ENCODE measurements at places on chromosomes 4 and X.
A peak's percentile ranks its signal among the peaks of the same experiment; 100 is the strongest.

GRCh38 chr4:74304095-74304625, 4.1 kb upstream of the EPGN start:
- DNase-seq = no peak

DNA sequence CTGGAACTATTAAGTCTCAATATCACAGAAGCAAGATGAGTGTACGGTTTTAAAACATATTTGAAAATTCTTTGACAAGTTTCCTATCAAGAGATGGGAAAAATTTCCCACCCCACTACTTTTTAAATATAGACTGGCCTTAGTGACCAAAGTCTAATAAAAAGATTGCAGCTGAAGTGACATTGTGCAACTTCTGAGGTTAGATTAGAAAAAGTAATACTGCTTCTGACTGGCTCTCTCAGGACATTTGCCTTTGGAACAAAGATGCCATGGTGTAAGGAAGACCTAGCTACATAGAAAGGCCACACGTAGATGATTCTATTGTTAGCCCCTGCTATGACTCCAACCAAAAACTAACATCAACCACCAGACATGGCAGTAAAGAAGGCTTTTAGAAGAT, 138.7 kb upstream of the FAM47C start:
- no peak for DNase-seq

GRCh38 chr4:128596853-128597252, 212.6 kb upstream of the JADE1 start:
- DNase-seq = no peak

DNA sequence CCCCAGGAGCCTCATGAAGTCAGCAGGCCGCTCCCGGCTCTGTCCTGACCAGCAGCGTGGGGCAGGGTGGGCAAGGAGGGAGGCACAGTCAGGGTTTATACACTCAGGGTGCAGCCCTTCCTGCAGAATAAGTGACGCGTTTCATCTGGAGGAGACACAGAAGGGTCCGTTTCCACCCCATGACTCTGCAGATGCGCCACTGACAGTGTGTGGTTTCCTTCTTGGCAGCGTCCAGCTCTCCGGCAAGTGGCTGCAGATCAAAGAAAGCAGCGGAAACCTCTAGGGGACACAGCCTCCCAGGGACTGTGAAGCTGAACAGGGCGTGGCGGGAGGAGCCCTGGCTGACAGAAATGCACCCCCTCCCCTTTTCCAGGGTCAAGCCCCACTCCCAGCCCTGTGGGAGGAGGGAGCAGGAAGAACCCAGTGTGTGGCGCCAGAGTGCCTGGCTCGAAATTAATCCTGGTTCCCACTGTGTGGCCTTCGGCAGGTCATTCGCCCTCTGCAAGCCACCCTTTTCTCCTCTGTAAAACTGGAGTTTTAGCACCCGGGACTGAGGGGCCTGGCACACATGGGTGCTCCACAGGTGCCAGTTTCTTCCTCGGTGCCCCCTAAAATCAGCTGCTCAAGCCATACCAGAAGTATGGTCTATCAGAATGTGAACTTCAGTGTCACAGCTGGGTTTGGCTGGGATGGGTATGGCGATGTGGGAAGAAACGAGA, 17.3 kb upstream of the TBC1D14 start:
- DNase-seq = no peak

DNA sequence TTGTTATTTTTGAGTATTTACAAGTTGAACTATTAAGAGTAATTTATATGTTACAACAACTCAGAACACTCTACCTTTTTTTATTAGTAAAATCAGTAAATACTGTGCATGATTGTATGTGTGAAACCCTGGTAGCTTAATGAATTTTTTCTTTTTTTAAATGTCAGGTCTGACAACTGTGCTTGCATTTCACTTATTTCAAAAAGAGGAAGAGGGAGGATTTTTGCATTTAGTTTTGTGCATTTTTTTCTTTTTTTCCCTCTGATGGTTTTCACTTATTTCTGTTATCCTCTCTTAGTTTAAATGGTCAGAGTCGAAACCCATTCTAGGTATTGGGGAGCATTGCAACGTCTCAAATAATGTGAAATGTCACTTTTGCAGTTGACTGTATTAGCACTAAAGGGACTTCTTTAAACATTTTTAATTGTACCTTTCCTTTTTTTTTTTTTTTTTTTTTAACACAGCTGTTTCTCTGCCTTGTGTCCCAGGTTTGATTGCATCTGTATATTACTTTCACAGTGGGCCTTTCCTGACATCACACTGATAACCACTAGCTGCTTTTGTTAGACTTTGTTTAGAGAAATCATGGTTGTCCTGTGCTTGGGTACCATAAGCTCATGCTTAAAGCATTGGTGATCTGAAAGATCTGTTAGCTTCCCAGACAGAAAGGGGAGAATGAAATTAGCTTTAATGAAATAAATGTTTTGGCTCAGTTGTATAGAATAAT, 28.5 kb downstream of the MOB1B start:
- no peak for DNase-seq

GRCh38 chrX:149462849-149463248, 42.3 kb downstream of the IDS start:
- DNase-seq = no peak

- no peak for DNase-seq
These were observed 34.4 kb downstream of the VEGFC start for GRCh38 chr4:176758323-176758722.

- DNase-seq = peak; percentile 74
These were observed 83.1 kb downstream of the RELL1 start for GRCh38 chr4:37603070-37603468.

- DNase-seq = no peak
These were observed 281.3 kb downstream of the FRMPD4 start for GRCh38 chrX:12419591-12419990.

GRCh38 chr4:77342170-77342810, 185.3 kb downstream of the CCNG2 start:
- no peak for DNase-seq

- no peak for DNase-seq
These were observed 1826.0 kb downstream of the STIM2 start for GRCh38 chr4:28686618-28687017.

- DNase-seq = no peak
These were observed 64.2 kb upstream of the PJA1 start for GRCh38 chrX:69229436-69229835.

DNA sequence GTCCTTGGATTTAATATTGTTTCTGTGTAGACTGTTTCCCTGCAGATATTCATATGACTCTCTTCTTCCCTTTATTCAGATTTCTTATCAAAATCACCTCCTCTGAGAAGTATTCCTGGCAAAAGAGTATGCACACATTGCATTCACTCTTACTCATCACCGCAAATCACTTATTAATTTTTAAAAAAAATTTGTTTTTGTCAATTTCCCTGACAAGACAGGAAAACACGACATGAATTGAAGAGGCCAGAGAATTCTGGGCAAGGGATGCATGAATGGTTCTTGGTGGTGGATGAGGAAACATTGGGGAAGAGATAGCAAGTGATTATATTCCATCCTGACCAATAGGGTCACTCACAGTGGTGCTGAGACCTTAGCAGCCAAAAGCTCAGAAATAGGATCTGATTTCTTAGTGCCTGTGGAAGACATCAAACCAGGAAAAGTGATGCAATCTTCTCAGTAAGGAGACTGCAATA, 522.5 kb upstream of the AGA start:
- no peak for DNase-seq

- DNase-seq = no peak
These were observed 125.2 kb downstream of the COL25A1 start for GRCh38 chr4:109177096-109177810.

GRCh38 chrX:66193821-66194220, 29.8 kb downstream of the HEPH start:
- no peak for DNase-seq

GRCh38 chr4:8316251-8316771, 46.8 kb downstream of the HTRA3 start:
- no peak for DNase-seq

DNA sequence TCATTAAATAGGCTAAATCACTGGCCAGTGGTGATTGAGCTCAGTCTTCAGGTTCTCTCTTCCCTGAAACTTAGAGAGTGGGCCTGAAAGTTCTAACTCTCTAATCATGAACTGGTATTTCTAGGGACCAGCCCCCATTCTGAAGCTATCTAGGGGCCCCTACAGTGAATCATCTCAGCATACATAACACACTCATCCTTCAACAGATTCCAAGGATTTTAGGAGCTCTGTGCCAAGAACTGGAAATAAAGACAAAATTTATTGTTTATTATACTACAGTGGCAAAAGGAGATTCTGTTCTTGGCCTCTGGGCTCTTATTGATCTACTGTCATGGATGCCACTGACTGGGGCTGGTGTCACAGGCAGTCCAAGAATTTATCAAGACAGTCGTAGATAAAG, 263.8 kb upstream of the IGFBP7 start:
- DNase-seq = no peak

- DNase-seq = no peak
These were observed 6.4 kb downstream of the ACE2 start for GRCh38 chrX:15594371-15594770.

- DNase-seq = no peak
These were observed 23.6 kb downstream of the CPZ start for GRCh38 chr4:8615921-8616787.

DNA sequence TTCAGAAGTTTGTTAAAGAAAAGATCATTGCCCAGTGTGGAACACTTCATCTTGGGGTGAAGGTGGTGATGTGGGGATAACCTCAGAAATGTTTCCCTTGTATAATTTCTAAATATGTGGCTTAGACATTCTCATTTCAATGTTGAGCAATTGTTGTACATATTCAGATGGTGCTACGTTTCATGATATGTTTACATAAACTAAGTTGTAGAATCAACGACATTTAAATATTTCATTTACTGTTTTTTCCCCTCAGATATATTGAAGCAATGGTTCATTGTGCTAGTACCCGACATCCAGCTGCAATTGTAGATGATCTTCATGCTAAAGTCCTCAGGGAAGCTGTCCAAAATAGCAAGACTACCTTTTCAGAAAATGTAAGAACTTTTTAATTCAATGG, 92.6 kb downstream of the BLTP1 start:
- DNase-seq = no peak
